ENCODE measurements at places on chromosomes 5 and 9.
A peak's percentile ranks its signal among the peaks of the same experiment; 100 is the strongest.

DNA sequence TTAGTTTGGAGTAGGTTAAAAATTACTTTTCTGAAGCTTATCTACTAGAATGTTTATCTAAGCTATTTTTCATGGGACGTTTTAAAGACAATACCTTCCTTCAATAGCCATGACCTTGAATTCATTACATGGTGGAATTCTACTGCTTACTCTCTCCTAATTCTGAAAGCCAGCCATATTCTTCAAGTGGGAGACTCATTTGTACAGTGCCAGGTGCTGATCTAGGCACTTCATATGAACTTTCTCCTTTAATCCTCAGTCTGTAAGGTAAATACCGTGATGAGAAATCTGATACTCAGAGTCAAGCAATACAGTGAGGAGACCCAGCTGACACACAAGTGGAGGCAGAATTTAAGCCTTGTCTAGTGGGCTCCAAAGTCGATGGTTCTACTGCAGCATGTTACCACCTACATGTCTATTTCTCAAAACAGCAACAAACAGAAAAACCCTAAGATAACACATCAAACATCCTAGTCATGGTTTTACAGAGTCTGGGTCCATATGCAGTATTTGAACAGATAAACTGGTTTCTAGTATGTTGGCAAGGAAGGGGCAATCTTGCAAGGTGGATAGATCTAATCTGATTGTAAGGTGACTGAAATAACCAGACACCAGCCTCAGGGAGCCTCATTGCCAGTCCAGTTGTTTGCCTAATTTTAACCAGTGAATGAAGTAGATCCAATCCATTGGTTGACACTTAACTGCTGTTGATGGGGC is 243.7 kb downstream of the PIK3R1 start:
- no peak for DNase-seq

DNA sequence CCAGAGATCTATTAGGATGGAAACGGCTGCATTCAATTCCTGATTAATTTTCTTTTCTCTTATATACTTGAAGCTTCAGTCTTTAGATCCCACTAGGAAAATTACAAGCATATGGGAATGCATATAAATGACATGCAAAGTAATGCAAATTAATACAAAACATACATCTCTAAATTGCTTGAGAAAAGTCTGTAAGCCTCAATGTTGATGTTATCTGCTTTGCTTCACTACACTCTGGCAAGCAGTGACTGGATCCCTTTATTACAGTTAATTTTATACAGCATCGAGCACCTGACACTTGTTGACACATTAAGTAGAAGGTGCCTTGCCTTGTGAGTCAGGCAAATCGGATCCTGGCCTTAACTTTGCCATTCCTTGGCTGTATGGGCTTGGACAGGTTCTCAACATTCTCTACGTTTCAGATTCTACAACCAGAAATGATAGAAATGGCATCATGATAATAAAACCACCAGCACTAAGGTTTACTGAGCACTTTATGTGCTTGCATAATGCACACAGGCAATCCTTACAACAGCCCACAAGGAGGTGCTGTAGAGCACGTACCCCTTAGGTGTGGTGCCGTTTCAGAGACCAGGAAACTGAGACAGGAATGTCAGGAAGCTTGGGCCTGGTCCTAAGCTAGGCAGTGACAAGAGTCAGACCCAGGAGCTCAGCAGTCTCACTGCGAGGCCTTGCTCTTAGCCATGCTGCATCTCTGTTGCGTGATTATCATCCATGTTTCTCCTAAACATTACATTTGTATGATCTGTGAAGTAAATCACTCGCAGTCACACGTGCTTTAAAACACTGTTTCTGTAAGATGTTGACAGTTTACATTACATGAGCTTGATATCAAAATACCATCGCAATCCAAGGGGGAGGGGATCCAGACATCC is 2.7 kb downstream of the GCNT4 start:
- peak; percentile 38 for DNase-seq

DNA sequence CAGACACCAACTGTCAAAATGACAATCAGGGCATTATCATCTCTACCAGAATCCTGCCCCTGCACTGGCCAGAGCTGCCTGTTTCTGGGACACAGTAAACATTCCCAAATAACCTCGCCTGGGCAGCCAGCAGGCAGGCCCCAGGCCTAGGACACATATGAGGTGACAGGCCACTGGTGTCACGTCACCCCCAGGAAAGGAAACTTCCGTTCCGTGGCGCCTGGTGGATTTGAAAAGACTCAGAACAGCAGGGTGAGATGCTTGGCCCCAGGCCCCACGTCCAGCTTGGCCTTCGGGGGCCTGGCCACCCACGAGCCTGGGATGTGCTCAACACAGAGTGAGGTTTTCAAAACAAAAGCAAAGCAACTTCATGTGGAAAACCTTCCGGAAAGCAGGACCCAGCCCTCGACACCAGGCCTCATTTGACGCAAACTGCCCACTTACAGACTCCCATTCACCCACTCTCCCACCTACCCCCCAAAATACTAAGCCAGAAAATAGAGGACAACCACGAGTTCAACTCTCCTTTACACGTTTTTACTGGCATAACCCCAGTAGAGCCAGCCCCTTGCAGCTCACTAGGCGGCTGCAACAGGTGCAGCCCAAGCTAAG is 1.2 kb downstream of the SEMA4D start:
- DNase-seq: no peak

DNA sequence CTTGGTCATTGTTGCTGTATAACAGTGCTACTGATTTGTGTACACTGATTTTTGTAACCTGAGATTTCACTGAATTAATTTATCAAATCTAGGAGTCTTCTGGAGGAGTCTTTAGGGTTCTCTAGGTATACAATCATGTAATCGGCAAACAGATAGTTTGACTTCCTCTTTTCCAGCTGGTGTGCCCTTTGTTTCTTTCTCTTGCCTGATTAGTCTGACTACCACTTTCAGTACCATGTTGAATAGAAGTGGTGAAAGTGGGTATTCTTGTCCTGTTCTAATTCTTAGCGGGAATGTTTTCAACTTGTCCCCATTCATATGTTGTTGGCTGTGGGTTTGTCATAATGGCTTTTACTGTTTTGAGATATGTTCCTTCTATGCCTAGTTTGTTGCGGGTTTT is 24.7 kb upstream of the RANBP6 start:
- DNase-seq: no peak

- no peak for DNase-seq
Observed at GRCh38 chr5:59746241-59746765, 147.2 kb downstream of the PDE4D start.

GRCh38 chr5:128572930-128573319 is 34.9 kb upstream of the FBN2 start:
- DNase-seq: no peak

- DNase-seq: no peak
Observed at GRCh38 chr9:4489562-4489918, 728 bp upstream of the SLC1A1 start.

DNA sequence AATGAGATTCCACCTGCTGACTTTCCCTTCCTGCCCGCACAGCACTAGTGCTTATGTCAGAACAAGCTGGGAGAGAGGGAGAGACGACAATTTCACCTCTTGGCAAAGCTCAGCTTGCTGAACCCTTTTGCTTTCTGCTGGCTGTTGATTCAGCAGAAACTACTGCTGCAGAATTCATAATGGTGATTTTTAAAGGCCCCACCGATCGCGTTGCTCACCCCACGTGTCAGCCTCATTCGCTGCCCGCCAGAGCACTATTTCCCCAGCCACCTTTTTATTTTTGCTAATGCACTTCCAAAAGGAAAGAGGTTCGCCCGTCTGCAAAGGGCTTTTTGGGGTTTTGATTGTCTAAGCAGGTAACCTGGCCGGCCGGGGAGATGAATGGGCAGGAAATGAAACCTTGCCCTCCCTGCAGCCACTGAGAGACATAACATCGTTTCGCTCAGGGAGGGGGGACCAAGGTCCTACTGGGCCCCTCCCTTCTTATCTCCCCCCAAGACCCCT is 1.3 kb downstream of the PPP2R2B start:
- DNase-seq: no peak

DNA sequence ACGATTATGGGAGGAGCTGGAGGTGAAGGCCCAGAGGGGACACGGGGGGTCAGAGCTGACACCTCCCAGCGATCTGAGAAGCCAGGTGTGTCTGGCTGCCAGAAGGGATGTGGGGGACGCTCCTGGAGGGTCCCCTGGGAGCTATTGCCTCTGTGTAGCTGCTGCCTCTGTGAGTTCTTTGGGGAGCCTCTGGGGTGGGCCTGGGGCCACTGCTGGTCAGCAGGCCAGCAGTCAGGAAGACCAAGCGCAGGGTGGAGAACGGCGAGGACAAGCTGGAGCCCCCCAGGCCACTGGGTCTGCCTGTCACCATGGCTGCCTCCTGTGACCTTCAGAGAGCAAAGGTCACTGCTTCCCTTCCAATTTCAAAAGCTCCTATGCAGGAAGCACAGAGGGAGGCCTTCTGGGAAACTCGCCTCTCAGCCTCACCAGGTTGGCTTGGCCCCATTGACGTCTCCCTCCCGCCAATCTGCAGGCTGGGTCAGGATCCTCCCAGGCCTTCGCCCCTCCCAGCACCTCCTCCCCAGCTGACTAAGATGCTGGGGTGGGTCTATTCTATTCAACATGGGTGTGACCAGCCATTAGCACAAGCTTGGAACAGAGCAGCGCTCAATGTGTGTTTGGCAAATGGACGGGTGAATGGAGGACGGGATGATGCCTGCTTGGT is 126.4 kb downstream of the GAPVD1 start:
- DNase-seq: no peak

- no peak for DNase-seq
Observed at GRCh38 chr9:70120834-70121510, 77.3 kb downstream of the MAMDC2 start.

DNA sequence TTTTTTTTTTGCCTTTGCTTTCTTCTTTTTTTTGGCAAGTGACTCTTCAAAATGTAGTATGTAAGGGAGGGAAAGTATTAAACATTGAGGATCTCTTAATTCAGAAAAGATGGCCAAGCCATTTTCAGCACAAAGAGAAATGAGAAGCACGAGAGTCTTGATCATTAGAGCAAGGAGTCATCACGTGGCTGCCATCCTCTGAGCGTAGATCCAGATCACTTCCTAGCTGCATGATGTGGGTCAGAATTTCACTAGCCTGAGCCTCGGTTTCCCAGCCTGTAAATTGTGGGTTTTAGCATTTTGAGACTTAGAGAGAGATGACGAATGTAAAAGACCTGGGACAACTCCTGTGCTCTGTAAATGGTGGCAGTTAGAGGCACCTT is 312.9 kb downstream of the ARHGEF28 start:
- DNase-seq: no peak

- DNase-seq: no peak
Observed at GRCh38 chr5:123659011-123659410, 147.0 kb downstream of the CSNK1G3 start.

DNA sequence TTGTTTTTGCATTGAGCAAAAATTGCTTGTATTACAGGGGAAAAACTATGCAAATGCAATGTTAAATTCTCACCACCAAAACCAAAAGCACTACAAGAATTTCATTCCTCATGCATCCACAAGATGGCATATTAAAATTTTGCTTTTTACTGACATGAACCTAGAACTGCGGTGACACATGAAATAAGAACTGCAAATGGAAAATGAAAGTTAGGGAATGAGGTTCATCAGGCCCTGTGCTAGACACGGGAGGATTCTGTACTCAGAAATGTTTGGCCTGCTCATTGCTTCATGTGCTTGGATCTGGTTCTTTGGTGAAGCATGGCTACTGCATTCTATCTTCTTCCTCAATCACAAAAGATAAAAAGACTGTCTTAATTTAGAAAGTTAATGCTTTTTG is 9.1 kb upstream of the RFK start:
- DNase-seq: no peak

GRCh38 chr9:100534401-100534800 is 43.5 kb upstream of the CAVIN4 start:
- no peak for DNase-seq

DNA sequence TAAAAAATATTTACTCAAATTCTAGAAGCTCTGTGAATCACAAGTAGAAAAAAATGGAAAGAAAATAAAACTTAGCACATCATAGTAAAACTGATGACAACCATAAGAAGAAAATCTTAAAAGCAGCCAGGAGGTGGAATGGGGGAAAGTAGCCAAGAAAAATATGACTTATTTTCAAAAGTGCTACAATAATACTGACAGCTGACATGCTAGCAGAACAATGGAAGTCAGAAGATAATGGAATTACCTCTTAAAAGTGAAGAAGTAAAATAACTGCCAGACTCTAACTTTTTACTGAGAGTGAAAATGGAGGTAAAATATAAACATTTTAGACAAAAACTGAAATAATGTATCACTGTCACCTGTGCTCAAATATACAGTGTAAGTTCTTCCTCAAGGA is 532.2 kb upstream of the SGCD start:
- no peak for DNase-seq

GRCh38 chr9:96338299-96338698 is 36.3 kb upstream of the HSD17B3 start:
- no peak for DNase-seq

- no peak for DNase-seq
Observed at GRCh38 chr5:143985832-143986515, 174.0 kb downstream of the HMHB1 start.

GRCh38 chr9:93451849-93452709 is 594 bp downstream of the FAM120A start:
- DNase-seq: no peak

DNA sequence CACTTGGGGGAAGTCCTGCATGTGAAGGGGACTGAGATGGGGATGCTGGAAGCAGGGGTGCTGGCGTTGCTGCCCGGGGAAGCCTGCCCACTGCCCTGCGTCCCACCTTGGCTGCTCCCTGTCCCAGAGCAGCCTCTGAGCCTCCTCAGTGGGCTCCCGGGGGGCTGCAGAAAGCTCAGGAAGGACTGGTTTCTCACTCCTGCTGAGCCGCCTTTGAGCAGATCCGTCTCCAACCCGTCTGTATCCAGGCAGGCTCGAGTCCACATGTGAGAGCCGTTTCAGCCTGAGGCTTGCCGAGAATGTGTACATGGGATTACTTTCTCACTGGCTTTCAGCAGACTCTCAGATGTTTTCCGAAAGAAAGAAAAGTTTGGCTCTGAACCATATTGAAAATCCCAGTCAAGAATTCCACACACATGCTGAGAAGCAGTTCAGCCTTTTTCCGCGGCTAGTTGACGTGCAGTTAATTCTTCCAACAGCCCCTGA is 95.3 kb upstream of the COL5A1 start:
- no peak for DNase-seq

DNA sequence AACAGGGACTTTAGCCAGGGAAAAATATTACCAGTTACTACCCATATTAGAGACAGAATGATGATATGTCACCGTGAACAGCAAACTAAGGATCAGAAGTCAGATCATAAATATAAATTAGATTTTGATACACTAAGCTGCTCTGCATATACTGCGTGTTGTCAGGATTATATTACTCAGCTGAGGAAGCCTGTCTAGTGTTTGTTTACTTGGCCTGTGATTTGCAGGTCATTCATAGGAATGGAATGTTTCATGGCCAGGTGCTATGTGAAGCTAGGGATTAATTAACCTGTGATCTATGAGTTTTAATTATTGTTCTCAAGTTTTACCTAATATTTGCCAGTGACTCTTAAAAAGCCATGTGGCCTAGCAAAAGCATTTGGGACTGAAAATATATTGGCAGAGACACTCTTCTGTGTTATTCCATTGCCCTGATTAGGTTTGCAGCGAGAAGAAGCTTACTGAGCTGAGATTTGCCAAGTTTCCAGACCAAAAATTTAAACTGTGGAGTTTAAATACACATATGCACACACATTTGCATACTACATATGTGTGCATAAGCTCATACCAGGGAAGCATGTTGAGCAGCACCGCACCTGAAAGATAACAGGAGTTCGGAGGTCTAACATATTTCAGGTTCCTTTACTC is 496.3 kb upstream of the GRIA1 start:
- no peak for DNase-seq
